NCI-H2081 treated with DMSO at 0.1 percent for 48 hours (cell line): ENCODE measurements at places on chromosomes 16 and 17.

GRCh38 chr17:77217566-77217965 lies 76.8 kb downstream of the SEC14L1 start:
- DNase-seq: no peak

- DNase-seq: no peak
These were observed 578 bp downstream of the PGAP6 start for GRCh38 chr16:381012-381788.

GRCh38 chr16:27967169-27967568 lies 96.3 kb downstream of the GSG1L start:
- DNase-seq: no peak

GRCh38 chr17:39927929-39928857 lies 661 bp downstream of the LRRC3C start:
- no peak for DNase-seq

GRCh38 chr16:12539185-12539929 lies 264.3 kb downstream of the CPPED1 start:
- no peak for DNase-seq
